Fibroblast of the aortic adventitia (primary cell): ENCODE measurements at places on chromosomes 7 and 10.

- DNase-seq, result no peak
These were observed 53.2 kb upstream of the CAV2 start for GRCh38 chr7:116446212-116446855.

- peak; percentile 79 for DNase-seq
These were observed 951.1 kb downstream of the NRG3 start for GRCh38 chr10:82826132-82826531.

GRCh38 chr10:116421815-116422214 is 5.8 kb upstream of the PNLIPRP3 start:
- no peak for DNase-seq

DNA sequence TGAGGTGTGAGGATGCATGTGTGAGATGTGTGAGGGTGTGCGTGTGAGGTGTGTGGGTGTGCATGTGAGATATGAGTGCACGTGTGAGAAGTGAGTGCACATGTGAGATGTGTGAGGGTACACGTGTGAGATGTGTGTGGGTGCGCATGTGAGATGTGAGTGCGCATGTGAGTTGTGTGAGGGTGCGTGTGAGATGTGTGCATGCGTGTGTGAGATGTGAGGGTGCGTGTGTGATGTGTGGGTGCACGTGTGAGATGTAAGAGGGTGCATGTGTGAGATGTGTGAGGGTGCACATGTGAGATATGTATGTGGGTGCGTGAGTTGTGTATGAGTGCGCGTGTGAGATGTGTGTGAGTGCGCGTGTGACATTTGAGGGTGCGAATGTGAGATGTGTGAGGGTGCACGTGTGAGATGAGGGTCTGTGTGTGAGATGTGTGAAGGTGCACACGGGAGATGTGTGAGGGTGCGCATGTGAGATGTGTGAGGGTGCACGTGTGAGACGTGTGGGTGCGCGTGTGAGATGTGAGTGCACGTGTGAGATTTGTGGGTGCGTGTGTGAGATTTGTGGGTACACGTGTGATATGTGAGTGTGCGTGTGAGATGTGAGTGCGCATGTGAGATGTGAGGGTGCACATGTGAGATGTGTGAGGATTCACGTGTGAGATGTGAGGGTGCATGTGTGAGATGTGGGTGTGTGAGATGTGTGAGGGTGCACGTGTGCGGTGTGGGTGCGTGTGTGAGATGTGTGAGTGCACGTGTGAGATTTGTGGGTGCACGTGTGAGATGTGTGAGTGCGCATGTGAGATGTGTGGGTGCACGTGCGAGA is 30.5 kb downstream of the PPIF start:
- DNase-seq, result no peak

DNA sequence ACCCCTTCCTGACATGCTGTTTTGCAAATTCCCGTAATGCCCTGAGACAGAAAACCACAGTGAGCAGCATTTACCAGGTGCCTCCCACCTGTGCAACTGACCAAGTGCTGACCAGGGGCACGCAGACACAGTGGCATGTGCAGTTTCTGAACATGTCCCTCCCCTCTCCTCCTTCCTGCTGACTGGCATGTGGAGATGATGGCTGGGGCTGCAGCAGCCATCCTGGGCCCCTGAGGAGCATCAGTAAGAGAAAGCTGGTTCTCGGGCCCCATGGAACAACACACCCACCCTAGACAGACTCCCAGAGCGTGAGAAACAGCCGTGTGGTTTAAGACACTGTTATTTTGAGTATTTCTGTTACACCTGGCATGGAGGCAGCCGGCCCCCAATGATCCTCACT is 66.2 kb upstream of the PDGFA start:
- no peak for DNase-seq

GRCh38 chr7:127536741-127537140 is 48.7 kb downstream of the GCC1 start:
- DNase-seq, result no peak

GRCh38 chr7:1455955-1456354 is 3.3 kb downstream of the MICALL2 start:
- no peak for DNase-seq

DNA sequence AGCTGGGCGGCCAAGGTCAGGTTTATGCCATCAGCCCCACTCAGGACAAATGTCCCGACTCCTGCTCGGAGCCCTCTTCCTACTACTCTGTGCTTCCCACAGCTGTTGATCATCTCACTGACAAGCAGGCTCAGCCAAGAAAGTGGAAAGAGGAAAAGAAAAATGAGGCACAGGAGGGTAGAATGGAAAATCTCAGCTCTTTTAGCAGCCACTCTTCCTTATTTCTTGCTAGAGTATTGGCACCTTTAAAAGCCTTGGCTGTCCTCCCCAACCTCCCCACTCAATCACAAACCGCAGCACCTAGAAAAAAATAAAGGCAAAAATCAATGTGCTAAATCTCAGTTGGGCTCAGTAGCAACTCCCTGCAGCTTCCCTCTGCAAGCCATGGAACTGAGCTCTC is 35.3 kb upstream of the AGK start:
- DNase-seq, result no peak

DNA sequence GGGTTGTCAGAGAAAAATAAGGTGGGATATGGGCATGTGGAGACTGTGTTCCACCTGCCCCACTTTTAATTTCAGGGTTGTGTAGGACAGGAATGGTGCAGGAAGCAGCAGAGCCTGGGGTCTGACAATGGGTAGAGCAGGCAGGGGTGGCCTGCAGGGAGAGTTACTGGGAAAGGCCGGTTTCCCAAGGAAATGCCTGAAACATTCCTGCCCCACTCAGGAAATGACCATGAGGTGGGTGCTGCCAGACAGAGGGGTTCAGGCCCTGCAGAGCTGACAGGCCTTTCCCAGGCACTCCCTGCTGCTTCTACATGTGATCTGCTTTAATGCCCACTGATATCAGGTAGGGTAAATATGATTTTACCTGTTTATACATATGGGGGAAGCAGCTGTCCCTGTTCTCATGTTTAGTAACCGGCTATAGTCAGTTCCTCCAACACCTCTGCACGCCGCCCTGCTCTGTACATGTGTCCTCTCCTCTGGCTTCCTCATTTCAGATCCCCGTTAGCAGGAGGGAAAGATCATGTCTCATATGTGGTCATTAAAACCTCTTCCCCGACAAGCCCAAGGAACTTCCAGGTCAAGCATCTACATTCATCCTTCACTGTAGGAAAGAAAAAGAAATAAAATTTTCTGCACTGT is 118.6 kb upstream of the PRSS58 start:
- DNase-seq, result no peak

DNA sequence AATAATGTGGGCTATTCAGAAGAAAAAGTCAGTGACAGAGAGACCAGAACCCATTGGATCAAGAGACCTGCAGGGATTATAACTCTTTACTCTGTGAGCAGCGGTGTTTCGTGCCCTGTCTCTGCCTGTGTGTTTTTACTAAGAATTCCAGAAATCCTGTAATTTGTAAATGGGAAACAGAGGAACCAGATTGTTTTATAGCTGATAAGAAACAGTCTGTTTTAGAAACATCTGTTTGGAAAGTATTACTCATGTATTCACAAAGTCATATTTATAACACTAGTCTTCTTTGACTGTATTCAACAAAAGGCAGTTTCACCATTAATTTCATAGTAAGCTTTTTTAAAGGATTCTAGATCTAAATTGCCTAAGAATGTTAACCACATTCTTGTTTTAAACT is 30.0 kb upstream of the VDAC2 start:
- peak; percentile 79 for DNase-seq

GRCh38 chr7:123624527-123625183 is 23.0 kb downstream of the ASB15 start:
- DNase-seq, result no peak
